ENCODE measurements at places on chromosomes 2 and 18.
A peak's percentile ranks its signal among the peaks of the same experiment; 100 is the strongest.

DNA sequence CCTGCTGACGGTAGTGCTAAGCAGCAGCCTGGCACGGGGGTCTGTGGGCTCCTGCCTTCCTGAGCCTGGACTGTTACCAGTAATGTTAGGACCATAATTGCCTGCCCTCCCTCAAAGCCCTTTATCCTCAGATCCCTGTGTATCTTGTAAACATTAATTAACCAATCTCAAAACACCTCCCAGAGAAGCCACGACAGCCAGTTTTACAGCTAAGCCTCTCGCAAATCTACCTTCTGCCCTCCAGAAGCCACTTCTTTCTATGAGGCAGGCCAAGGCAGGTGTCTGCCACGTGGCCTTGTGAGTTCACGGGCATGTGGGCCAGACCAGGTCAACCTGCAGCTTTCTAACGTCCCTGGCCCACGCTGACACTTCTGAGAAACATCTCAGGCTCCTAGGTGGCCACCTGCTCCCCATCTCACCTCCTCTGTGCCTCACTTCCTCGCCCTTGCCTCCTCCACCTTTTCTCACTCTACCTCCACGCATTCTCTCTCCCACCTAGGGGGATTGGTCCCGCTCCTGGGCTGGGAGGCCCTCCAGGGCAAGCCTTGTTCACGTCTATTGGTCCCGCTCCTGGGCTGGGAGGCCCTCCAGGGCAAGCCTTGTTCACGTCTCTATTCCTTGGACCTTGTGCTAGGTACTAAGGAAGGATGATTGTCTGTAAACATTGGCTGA lies 64.3 kb downstream of the EDAR start:
- no peak for DNase-seq

GRCh38 chr2:197559681-197560080 lies 43.8 kb downstream of the MOB4 start:
- DNase-seq: no peak

DNA sequence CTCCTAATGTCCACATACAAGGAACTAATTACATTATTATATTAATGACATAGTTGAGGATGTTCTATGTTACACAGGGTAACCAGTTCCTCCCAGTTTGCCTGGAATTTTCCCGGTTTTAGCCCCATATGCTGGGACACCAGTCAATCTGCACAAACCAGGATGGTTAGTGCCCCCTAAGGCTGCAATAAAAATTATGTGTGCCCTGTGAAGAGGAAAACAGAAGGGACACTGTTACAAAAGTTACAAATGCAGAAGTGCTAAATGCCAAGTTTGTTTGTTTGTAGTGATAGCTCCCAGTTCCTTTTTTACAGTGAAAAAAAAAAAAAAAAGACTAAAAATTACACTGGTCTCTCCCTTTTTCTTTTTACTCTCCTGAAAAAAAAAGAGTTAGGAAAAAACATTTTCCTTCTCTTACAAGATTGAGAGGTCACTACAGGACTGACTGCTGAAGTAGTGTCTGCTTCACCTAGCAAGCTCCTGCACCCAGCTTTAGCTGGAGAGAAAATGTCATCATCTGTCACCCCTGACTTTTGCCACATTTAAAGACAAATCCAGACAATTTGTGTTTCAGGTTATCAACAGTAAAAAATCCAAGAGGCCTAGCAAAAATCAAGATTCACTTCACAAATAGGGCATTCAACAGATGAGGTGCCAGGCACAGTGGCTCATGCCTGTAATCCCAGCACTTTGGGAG lies 3.2 kb downstream of the ANKRD44 start:
- DNase-seq: no peak

DNA sequence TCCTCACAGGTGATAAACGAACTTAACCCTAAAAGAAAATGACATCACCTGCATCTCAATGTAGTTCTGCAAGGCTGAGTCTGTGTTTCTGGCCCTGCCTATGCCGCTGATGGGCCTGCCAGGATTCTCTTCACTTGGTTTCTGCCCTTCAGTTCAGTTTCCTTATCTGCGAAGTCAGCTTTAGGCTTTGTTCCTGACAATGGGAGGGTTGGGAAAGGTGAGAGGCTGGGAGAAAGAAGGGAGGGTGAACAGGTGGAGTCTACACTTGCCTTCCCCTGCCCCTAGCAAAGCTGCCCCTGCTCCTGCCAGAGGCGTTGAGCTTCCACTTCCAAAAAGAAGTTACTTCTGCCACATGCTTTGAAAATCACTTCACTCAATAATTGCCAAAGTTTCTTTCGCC lies 124.0 kb upstream of the APCDD1 start:
- DNase-seq: no peak

GRCh38 chr2:239946864-239947728 lies 78.0 kb downstream of the NDUFA10 start:
- no peak for DNase-seq

DNA sequence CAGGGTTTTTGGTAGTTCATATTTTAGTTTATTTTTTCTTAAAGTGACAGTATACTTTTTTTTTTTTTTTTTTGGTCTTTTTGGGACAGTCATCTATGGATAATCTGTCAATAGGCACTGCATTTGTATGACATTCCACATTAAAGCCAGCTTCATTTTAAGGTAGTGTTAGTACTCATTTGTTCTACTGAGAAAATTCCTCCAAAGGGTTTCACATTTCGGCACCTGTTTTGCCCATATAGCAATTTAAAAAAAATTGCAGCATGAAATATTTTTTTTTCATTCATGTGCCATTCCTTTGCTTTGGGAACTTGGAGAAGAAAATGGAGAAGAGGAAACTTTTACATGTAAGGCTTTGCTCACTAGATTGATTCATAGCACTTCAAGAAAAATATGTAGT lies 276.3 kb upstream of the TCF4 start:
- DNase-seq: no peak

DNA sequence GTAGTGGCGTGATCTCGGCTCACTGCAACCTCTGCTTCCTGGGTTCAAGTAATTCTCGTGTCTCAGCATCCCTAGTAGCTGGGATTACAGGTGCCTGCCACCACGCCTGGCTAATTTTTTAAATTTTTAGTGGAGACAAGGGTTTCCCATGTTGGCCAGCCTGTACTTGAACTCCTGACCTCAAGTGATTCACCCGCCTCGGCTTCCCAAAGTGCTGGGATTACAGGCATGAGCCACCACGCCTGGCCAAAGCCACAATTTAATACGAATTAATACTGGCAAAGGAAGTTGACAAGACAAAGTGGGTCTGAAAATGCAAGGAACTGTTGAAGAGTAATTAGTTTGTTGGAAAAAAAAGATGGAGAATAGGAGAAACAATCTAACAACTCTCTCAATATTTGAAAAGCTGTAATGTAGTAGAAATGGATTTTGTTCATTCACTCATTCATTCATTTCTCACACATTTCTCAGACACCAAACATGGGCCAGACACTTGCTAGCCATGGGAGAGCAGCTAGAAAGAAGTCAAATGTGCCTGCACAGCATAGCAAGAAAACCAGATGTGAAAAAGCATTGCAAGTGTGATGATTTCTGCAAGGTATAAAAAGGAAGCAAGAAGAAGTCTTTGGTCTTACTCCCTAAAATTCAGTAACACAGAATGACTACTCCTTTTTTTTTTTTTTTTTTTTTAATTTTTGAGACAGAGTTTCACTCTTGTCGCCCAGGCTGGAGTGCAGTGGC lies 39.4 kb upstream of the ATL2 start:
- no peak for DNase-seq

DNA sequence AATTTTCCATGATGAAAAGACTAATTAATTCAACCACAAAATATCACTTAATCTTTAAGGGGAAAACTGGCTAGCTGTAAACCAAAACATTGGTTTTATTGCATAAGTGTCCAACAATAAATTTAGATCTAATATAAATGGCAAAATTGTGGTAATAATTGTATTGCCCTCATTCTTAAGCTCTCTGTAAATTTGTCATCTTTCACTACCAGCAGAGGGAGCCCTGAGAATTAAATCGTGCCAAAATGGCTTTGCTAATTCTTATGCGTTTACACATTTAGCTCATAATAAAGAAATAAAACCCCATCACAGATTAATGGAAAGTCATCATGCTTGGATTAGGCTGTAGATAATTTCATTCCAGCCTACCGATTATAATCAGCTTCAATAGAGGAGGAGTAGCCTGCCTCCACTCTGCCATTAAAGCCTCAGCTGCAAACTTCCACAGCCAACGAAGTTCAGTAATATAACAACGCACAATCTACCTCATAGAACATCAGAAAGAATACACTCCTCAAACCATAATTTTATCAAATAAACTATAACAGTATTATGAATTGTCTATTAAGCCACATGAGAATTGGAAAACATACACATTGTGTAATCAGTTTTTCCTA lies 70.0 kb upstream of the ATP5MC3 start:
- DNase-seq: peak; percentile 56

DNA sequence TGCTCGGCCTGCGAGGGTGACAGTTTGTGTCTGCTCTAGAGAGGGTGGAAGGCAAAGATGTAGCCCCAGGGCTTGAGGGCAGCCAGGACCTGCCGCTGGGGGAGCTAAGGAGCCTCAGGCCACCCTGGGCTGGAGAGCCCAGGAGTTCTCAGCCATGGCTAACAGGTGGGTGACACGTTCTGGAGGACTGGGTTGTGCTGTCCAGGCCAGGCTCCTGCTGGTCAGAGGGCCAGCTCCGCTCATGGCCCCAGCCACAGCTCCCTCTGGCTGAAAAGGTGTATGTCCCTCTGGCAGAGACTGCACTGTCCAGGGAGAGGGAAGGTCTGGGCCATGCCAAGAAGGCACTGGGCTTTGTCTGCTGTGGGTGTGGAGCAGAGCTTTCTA lies 19.2 kb downstream of the TMEM185B start:
- no peak for DNase-seq

DNA sequence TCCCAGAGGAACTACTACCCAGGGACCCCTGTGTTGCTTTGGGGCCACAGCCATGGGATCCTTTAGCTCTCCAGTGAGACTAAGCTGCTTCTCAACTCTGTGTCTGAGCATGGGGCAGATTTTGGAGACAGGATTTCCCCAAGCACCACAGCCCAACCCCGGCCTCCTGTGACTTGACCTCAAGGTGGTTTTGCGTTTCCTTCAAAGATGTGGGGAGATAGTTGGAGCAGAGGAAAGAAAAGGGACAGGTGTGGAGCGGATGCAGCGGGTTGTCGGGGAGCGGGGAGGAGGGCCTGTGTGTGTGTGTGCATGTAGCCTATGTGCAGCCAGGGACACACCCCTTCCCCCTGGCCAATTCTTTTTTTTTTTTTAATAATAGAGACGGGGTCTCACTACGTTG lies 10.2 kb downstream of the ARID5A start:
- no peak for DNase-seq

- DNase-seq: no peak
These were observed 135.7 kb downstream of the NUP35 start for GRCh38 chr2:183259921-183260320.
